ENCODE measurements at places on chromosomes 13 and 19. TPM values are rescaled to one million over a fixed set of nuclear protein-coding genes. Genes with fewer than 3 reads are reported as not detected.

Gene CYP2S1
- 1.3 TPM for total RNA-seq

Gene IZUMO4
- total RNA-seq: 0.58 TPM

Gene NUDT15
- total RNA-seq: 40.6 TPM

Gene EXOC3L2
- total RNA-seq: 0.28 TPM

Gene FGF21
- not detected for total RNA-seq

Gene HSPB6
- total RNA-seq: 36.4 TPM

Gene EFNA2
- not detected for total RNA-seq

Gene SYNE4
- 0.28 TPM for total RNA-seq

Gene ZNF730
- total RNA-seq: 0.85 TPM

Gene BIVM
- total RNA-seq: 16.1 TPM

Gene DMRTC2
- total RNA-seq: not detected

Gene CEACAM6
- not detected for total RNA-seq

Gene ZNF541
- total RNA-seq: 0.85 TPM

Gene SPHK2
- total RNA-seq: 6.9 TPM

Gene FFAR1
- total RNA-seq: not detected

Gene DDX49
- total RNA-seq: 47.4 TPM

Gene TMED1
- 61.4 TPM for total RNA-seq

Gene IGFL1
- not detected for total RNA-seq

Gene MVB12A
- total RNA-seq: 29.6 TPM

Gene S1PR2
- 13.6 TPM for total RNA-seq

Gene PSG4
- 12.4 TPM for total RNA-seq

Gene CHST8
- not detected for total RNA-seq

Gene CLDN10
- total RNA-seq: 0.28 TPM

Gene GAPDHS
- total RNA-seq: not detected

Gene FZR1
- total RNA-seq: 27.9 TPM

Gene PTGER1
- 3.5 TPM for total RNA-seq

Gene PSG3
- not detected for total RNA-seq

Gene PDE4C
- total RNA-seq: 4.2 TPM

Gene SYCN
- total RNA-seq: not detected

Gene SLC7A10
- total RNA-seq: not detected

Gene ICAM4
- total RNA-seq: 0.85 TPM

Gene UBE2L5
- total RNA-seq: under 0.01 TPM

Gene KLF1
- not detected for total RNA-seq

Gene TSSK6
- total RNA-seq: 0.96 TPM

Gene KLK14
- total RNA-seq: not detected

Gene PRTN3
- not detected for total RNA-seq

Gene CYP2A7
- total RNA-seq: not detected

Gene MUC16
- total RNA-seq: not detected

Gene CEACAM4
- not detected for total RNA-seq

Gene ZNF497
- total RNA-seq: 0.58 TPM

Gene CASP14
- total RNA-seq: not detected

Gene DCT
- not detected for total RNA-seq

Gene KIR2DL4
- total RNA-seq: not detected

Gene NLRP7
- not detected for total RNA-seq

Gene DACT3
- 2.9 TPM for total RNA-seq

Gene ZNF223
- total RNA-seq: 5.4 TPM

Gene GFY
- not detected for total RNA-seq

Gene MYO16
- 0.28 TPM for total RNA-seq

Gene ZDHHC20
- 154 TPM for total RNA-seq

Gene LILRA1
- total RNA-seq: not detected

Gene HSH2D
- not detected for total RNA-seq

Gene TEX29
- total RNA-seq: not detected

Gene SLC6A16
- total RNA-seq: 0.38 TPM

Gene KLK12
- total RNA-seq: not detected

Gene CGB2
- not detected for total RNA-seq

Gene SLC17A7
- total RNA-seq: 1.1 TPM

Gene COX6B2
- not detected for total RNA-seq

Gene POLR1D
- total RNA-seq: 65.2 TPM
